ENCODE measurements at places on chromosomes 1 and 21.

DNA sequence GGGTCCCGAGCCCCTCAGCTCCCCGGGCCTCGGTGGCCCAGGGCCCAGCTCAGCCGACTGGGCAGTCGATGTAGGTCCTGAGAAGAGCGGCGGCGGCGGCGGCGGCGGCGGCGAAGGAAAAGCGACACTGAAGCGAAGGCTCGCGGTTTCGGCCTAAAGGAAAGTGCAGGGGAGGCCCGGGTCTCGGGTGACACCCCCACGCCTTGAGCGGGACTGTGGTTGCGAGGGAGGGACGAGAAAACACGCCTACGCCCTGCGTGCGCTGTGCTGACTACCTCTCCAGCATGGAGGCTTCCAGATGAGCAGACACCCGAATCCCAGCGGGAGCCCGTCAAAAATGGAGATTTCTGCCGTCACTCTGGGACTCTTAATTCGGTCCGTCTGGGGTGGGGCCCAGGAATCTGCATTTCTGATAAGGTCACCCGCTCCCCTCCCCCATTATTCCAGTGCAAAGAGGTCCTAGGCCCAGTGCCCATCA is 31.2 kb downstream of the DNTTIP2 start:
- peak; percentile 31 for DNase-seq

GRCh38 chr1:81738875-81739274 is 61.9 kb upstream of the ADGRL2 start:
- no peak for DNase-seq

DNA sequence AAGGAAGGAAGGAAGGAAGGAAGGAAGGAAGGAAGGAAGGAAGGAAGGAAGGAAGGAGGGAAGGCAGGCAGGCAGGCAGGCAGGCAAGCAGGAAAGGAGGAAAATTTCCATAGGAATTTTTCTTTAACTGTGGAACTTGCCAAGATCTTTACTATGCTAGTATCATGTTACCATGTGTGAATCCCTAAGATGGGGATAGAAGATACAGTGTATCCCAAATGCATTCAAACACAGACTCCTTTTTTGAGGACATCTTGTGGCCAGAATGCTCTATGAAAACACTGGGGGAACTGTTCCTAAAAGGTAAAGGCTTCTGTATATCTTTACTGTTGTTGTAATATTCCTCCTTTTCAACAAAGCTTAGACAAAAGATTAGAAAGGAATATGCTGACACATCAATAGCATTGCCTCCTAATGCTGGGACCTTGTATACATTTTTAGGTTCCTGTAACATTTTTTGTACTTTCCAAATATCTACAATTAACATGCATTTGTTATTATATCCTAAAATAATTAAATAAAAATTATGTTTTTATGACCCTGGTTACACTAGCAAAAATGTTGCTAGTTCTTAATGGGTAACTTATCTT is 20.6 kb downstream of the CCDC190 start:
- DNase-seq = no peak

GRCh38 chr1:76905876-76906595 is 38.8 kb downstream of the ST6GALNAC5 start:
- no peak for DNase-seq

DNA sequence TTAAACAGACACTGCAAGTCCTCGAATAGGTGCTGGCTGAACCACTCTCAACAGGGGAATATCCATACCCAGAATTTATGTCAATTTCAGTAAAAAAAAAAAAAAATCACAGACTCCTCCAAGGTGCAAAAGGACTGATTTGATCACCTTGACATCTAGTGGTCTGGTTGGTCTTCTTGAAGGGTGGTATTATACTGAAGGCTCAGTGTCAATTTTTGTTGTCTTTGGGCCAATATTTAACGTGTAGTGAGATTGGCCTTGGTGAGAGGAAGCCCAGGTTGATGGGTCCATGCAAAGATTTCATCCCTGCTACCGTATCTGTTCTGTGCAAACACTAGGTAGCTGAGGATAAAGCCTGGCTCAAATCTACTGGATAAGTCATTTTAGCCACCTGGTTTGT is 4.0 kb upstream of the GBP5 start:
- DNase-seq = no peak

GRCh38 chr1:224435318-224435763 is 744 bp upstream of the WDR26 start:
- DNase-seq = peak; percentile 22

GRCh38 chr1:23718482-23718881 is 24.8 kb upstream of the ELOA start:
- no peak for DNase-seq

- no peak for DNase-seq
Measured at GRCh38 chr1:4056422-4056821, 156.3 kb upstream of the C1orf174 start.

DNA sequence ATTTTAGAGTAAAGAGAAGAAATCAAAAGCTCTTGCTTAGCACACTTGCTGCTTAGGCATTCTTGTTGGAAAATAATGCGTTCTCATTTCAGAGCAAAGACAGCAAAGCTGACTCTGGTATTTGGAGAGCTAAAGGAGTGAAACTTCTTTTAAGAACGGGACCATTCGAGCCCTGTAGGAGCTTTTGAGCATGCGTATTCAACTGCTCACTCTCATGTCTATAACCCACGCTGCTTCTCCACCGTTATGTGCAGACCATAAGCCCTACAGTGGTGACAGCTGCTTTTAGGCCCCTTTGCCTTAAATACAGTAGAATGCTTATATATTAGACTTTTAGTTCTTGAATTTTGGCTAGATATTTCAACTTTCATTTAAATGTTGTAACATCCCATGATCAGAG is 214.2 kb upstream of the CACYBP start:
- no peak for DNase-seq

- DNase-seq = no peak
Measured at GRCh38 chr1:20337581-20337980, 46.9 kb downstream of the VWA5B1 start.

DNA sequence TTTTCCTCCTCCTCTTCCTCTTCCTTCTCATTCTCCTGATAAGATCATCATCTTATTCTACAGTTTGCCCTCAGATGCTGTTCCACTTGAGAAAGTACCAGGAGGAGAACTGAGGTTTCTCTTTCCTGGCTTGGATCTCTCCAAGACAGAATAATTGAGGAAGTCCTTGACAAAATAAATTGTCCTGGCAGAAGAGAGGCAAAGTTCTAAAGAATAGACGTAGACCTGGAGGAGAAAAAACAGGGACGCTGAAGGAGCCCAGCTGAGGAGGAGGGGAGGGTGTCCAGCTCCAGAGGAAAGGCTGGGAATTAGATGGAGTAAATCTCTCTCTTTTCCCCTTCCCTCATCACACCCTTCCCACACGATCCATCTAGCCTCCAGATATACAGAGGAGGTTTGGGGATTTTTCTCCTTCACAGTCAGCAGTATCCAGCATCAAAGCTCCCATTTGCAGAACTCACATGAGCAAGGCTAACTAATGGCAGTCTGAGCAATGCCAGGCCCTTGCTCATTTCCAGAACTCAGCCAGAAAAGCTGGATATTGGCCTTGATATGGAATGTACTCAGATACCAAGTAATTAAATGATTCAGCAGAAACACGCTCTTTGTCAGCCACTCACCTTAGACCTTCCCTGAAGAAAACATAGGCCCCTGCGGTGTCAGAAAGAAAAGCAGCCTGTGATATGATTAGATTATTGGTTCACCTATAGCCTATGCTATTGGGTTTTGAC is 5.1 kb upstream of the GNG12 start:
- DNase-seq = no peak

DNA sequence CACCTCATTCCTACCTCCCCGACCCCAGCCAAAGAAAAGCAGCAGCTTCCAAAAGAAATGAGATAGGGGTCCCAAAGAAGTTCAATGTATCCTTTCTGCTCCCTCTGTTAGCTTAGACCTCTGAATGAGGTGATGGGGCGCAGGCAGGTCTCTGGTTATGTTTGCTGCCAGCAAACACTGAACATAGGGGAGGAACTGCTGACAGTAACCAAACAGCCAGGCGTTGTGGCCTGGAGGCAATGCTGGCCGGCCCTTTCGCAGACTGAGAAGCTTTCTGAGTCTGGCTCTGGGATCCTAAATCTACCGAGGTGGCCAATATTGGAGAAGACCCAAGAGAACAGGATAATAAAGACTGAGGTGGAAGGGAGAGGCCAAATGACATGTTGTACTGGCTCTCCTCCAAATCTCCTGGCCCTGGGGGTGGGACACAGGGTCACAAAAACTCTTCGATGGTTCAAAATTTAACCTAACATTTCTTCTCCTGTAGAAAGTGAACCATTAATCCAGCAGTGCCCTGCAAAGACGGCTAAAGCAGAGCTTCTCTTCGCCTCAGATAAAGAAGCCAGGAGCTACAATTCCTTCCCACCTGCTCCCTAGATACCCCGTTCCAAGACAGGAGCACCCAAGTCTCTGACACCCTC is 19.6 kb downstream of the SSR2 start:
- no peak for DNase-seq

DNA sequence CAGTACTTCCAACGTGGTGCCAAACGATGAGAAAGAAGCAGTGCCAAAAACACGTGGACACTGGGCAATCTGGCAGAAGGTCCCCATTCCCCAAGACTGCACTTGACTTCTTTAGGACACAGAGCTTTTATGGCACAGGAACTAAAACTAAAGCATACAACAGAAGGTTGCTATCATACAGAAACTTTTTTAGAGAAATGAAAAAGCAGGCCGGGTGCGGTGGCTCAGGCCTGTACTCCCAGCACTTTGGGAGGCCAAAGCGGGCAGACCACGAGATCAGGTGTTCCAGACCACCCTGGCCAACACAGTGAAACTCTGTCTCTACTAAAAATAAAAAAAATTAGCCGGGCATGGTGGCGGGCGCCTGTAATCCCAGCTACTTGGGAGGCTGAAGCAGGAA is 43.0 kb downstream of the GNB1 start:
- DNase-seq = no peak

DNA sequence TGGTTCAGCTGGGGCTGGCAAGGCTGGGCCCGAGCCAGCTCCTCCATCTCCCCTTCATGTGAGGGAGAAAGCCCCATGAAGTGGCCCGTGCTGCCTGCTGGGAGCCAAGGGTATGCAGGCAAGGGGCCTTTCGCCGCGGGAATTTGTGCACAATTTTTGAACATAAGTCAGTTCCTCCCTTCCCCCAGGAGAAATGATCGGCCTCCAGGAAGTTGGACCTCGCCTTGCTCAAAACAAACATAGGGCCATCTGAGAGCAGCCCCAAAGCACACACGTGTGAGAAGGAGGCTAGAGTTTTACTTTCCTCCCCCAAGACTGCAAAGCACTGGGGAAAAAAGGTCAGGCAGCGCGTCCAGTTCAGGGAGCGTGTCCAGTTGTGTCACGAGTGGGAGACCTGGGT is 64.7 kb downstream of the PRDM16 start:
- DNase-seq = no peak

GRCh38 chr1:150127464-150127863 is 22.3 kb upstream of the PLEKHO1 start:
- DNase-seq = no peak

DNA sequence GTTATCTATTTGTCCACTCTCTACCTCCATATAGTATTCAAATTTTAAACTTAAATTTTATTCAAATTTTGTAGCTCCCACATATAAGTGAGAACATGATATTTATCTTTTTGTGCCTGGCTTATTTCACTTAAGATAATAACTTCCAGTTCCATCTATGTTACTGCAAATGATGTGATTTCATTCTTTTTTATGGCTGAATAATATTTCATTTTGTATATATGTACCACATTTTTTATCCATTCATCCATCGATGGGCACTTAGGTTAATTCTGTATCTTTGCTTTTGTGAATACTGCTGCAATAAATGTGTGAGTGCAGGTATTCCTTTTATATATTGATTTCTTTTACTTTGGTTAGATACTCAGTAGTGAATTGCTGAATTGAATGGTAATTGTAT is 2.1 kb downstream of the DNAH14 start:
- no peak for DNase-seq

DNA sequence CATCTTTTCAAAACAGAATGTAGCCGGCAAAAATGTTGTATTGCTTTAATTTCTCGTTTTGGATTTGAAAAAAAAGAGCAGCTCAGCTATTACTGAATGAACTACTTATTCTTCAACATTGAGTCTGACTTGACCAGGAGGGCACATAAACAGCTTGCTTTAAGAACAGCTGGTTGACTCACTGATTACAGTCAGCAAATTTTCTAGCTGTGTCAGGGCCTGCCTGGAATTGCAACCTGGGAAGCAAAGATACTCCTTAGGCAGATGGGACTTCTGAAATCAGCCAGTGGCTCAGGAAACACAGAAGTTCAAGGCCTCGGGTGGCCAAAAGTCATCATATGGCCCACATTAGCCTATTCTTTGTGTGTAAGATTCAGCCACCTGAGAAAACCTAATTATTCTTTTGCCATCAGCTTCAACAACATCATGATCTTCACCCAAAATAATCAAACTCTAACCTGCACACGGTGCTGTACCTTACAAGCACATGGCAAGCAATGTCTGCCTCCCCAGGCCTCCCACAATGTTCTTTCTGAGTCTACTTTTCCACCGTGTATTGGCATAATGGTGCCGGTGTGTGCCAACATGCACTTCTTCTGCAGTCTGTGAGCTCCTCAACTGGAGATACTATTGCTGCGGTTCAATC is 307.2 kb downstream of the HHIPL2 start:
- no peak for DNase-seq

GRCh38 chr1:156445789-156446263 is 54.7 kb downstream of the MEF2D start:
- peak; percentile 57 for DNase-seq

Data from GM19239 (cell line).